ENCODE measurements at places on chromosomes 3 and 15. TPM values are rescaled to one million over a fixed set of nuclear protein-coding genes. Genes with fewer than 3 reads are reported as not detected.
A peak's percentile ranks its signal among the peaks of the same experiment; 100 is the strongest.

- no peak overlapping the region for H3K4me3 ChIP-seq
- no peaks in the 10 kb centered on the region for H3K36me3 ChIP-seq
- DNase-seq, result no peak
- no peak overlapping the region for H3K27ac ChIP-seq
- H3K4me1 ChIP-seq, result no peaks in the 10 kb centered on the region
Observed at GRCh38 chr15:58288592-58288991, 143.2 kb upstream of the LIPC start.

GRCh38 chr15:31078471-31078870, 23.1 kb downstream of the TRPM1 start:
- H3K4me1 ChIP-seq, result peaks cover 20% of the 10 kb centered on the region
- H3K36me3 ChIP-seq, result no peaks in the 10 kb centered on the region
- no peak for DNase-seq
- no peaks in the 10 kb centered on the region for H3K27me3 ChIP-seq
- no peak overlapping the region for H3K27ac ChIP-seq
- H3K4me3 ChIP-seq, result no peak overlapping the region

- DNase-seq, result no peak
- peak overlapping the region; percentile 66 for H3K27ac ChIP-seq
- no peaks in the 10 kb centered on the region for H3K27me3 ChIP-seq
- no peaks in the 10 kb centered on the region for H3K36me3 ChIP-seq
- H3K4me1 ChIP-seq, result peaks cover 37% of the 10 kb centered on the region
- no peak overlapping the region for H3K4me3 ChIP-seq
Observed at GRCh38 chr3:112390783-112391641, 58.1 kb downstream of the CD200 start.

- no peak overlapping the region for H3K4me3 ChIP-seq
- no peak overlapping the region for H3K27ac ChIP-seq
- DNase-seq, result no peak
- H3K36me3 ChIP-seq, result no peaks in the 10 kb centered on the region
Observed at GRCh38 chr3:120567370-120568201, 28.6 kb upstream of the NDUFB4 start.

DNA sequence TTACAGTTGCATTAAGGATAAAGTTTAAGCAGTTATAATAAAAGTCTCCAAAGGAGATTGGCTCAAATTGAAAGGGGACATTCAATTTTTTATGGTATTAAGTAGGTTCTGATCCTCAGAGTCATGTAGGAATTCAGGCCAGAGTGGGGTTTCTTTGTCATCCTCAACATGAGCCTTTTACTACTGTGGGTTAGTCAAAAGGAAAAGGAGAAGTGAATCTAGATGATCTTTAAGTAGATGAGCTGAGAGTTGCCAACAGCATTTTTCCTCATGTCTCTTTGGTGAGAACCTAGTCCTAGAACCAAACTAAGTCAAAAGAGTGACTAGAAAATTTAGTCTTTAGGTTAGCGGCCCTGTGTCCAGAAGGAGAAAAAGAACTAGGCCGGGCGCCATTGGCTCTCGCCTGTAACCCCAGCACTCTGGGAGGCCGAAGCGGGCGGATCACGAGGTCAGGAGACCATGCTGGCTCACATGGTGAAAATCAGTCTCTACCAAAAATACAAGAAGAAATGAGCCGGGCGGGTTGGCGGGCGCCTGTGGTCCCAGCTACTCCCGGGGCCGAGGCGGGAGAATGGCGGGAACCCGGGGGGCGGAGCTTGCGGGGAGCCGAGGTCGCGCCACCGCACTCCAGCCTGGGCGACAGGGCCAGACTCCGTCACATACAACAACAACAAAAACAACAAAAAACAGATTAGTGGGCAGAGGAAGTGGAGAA, 4.2 kb upstream of the CHL1 start:
- no peak overlapping the region for H3K4me3 ChIP-seq
- no peak for DNase-seq
- H3K27ac ChIP-seq, result no peak overlapping the region
- peaks cover 18% of the 10 kb centered on the region for H3K27me3 ChIP-seq
- H3K4me1 ChIP-seq, result peaks cover 5% of the 10 kb centered on the region

DNA sequence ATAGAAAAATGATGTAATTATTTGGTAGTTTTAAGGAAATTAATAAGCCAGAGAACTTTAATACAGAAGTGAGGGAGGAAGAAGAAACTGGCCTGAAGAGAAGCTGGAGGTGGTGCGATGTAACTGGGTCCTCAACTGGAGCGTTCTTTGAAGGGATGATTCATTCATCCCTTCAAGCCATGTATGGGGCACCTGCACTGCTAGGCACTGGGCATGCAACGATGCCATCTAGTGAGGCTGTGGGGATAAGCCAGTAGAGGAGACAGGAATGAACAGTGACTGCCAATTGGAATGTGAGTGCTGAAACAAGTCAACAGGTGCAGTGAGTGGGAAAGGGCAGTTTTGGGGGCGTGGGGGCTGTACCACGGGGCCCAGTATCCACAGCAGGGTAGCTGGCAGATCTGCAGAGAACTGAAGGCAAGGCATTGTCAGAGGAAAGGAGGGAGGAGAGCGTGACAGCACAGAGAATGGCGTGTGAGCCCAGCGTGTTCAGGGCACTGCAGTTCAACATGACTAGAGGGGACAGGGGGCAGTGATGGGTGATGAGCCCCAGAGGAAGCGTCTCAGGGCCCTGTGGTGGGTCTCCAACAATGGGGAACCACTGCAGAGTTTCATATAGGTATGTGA, 3.8 kb upstream of the KIF23 start:
- no peaks in the 10 kb centered on the region for H3K36me3 ChIP-seq
- H3K27ac ChIP-seq, result no peak overlapping the region
- no peaks in the 10 kb centered on the region for H3K27me3 ChIP-seq

GRCh38 chr3:106268696-106269095, 399.9 kb upstream of the CBLB start:
- no peaks in the 10 kb centered on the region for H3K27me3 ChIP-seq
- no peaks in the 10 kb centered on the region for H3K36me3 ChIP-seq
- no peaks in the 10 kb centered on the region for H3K4me1 ChIP-seq
- H3K4me3 ChIP-seq, result no peak overlapping the region
- H3K27ac ChIP-seq, result no peak overlapping the region

- no peaks in the 10 kb centered on the region for H3K4me1 ChIP-seq
- no peaks in the 10 kb centered on the region for H3K36me3 ChIP-seq
- no peaks in the 10 kb centered on the region for H3K27me3 ChIP-seq
- H3K27ac ChIP-seq, result no peak overlapping the region
Observed at GRCh38 chr3:73315706-73316105, 254.2 kb downstream of the EBLN2 start.

DNA sequence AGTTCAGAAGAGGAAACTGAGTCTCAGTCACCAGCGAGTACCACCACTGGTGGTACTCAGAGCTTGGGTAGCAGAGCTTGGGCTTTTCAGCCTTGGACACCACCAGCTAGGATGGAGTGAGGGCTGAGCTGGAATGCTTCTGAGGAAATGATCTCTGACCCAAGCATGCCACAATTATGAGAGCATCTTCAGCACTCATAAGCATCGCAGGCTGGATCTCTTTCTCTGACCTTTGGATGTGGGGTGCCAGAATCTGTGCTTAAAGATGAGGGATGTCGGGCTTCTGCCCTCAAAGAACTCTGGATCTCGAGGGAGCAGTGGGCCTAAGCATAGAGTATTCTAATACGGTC, 36.4 kb downstream of the ZNF710 start:
- peaks cover 78% of the 10 kb centered on the region for H3K4me1 ChIP-seq
- DNase-seq, result no peak
- H3K4me3 ChIP-seq, result no peak overlapping the region
- H3K27ac ChIP-seq, result peak overlapping the region; percentile 94
- no peaks in the 10 kb centered on the region for H3K27me3 ChIP-seq

DNA sequence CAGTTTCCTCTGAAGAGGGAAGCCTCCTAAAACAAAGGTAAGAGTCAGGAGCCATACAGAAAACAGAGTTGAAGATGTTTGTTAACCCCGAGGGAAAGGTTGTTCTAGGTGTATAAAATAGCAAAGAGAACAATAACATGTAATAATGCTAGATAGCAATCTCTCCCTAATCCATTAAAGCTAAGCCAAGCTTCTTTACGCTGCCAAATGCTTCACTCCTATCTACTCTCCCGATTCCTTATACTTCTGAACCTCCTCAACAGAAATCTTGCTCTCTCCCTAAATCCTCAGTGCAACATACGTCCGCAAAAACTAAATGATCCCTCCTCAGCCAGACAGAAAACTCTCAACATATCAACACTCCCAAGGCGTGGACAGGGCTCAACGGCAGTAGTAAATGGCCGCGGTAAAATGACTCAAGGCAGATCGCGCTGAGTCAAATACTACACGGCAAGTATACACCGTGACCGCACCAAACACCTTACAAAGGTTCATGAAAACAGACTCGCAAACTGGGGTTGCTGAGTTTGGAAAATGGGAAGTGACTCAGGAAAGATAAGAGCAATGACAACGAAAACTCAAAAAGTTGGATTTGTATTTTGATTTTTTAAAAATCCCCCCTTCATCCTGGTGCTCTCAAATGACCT, 682 bp downstream of the CLDND1 start:
- peak; percentile 44 for DNase-seq
- H3K4me1 ChIP-seq, result peaks cover 21% of the 10 kb centered on the region
- H3K27ac ChIP-seq, result peak overlapping the region; percentile 94
- peak overlapping the region; percentile 75 for H3K4me3 ChIP-seq

DNA sequence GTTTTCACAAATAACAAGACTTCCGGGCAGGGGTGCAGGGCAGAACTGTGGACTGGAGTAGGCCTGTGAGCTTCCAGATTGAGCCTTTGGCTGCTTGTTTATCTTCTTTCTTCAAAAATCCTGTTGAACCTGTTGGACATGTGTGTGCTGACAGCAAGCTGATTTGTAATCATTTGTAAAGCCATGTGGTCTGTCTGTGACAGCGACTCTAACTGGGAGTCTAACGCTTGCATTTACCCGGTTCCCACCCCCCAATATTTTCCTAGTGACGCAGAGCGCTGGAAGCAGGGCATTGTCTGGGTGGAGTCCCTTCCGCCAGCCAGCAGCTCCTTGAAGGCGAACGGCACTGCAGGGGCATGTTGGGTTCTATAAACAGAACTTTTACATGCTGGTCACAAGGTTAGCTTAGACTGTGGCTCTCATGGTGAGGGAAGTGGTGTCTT, 85.7 kb upstream of the MYZAP start:
- peak; percentile 80 for DNase-seq
- H3K36me3 ChIP-seq, result no peaks in the 10 kb centered on the region
- peaks cover 55% of the 10 kb centered on the region for H3K4me1 ChIP-seq
- H3K4me3 ChIP-seq, result no peak overlapping the region
- H3K27ac ChIP-seq, result peak overlapping the region; percentile 84

GRCh38 chr3:152156880-152157279, 111.8 kb upstream of the MBNL1 start:
- DNase-seq, result no peak
- no peaks in the 10 kb centered on the region for H3K36me3 ChIP-seq
- H3K4me1 ChIP-seq, result no peaks in the 10 kb centered on the region
- no peaks in the 10 kb centered on the region for H3K27me3 ChIP-seq

DNA sequence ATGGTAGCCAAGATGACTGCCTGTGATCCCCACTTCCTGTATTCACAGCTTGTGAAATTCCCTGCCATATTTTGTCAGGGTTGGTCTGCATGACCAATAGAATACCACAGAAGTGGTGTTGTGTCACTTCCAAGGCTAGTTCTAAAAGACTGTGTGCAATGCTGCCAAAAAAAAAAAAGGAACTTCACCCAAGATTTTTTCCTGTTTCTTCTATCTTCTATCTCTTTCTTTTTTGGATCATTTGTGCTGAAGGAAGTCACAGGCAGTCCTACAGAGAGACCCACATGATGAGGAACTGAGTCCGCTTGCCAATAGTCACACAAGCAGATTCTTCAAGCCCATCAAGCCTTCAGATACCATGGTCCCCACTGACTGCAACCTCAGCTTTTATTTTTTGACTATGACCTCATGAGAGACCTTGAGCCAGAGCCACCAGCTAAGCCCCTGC, 18.1 kb upstream of the RAF1 start:
- peak; percentile 16 for DNase-seq
- peaks cover 8% of the 10 kb centered on the region for H3K4me1 ChIP-seq
- no peaks in the 10 kb centered on the region for H3K36me3 ChIP-seq
- peak overlapping the region; percentile 74 for H3K27ac ChIP-seq
- no peaks in the 10 kb centered on the region for H3K27me3 ChIP-seq

GRCh38 chr15:98866511-98866910, 141.1 kb downstream of the PGPEP1L start:
- no peak for DNase-seq
- peaks cover 6% of the 10 kb centered on the region for H3K4me1 ChIP-seq

- H3K27me3 ChIP-seq, result no peaks in the 10 kb centered on the region
- no peaks in the 10 kb centered on the region for H3K36me3 ChIP-seq
Observed at GRCh38 chr15:85314146-85314545, 66.3 kb upstream of the AKAP13 start.

DNA sequence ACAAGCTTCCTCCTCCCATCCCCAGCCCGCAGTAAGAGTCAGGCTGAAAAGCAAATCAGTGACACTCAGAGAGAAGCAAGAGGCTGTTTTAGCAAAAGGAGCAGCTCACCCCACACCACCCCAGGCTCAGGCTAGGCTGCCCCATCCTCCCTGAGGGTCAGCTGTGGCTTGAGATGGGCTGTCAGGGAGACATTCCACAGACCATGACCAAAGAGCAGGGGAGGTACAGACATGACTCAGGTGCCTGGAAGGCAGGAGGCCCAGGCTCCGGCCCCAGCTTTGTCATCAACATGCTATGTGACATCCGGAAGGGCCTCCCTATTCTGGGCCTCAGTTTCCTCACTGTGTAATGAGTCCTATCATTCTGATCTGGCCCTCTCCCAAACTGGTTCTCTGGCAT, 24.7 kb downstream of the HCN4 start:
- H3K4me1 ChIP-seq, result no peaks in the 10 kb centered on the region
- no peak for DNase-seq
- H3K36me3 ChIP-seq, result no peaks in the 10 kb centered on the region
- H3K27ac ChIP-seq, result no peak overlapping the region

GRCh38 chr15:58217460-58217859, 79.3 kb downstream of the AQP9 start:
- H3K36me3 ChIP-seq, result no peaks in the 10 kb centered on the region
- H3K27me3 ChIP-seq, result no peaks in the 10 kb centered on the region
- H3K4me3 ChIP-seq, result no peak overlapping the region

- H3K27me3 ChIP-seq, result no peaks in the 10 kb centered on the region
- peaks cover 12% of the 10 kb centered on the region for H3K4me1 ChIP-seq
- DNase-seq, result no peak
- H3K36me3 ChIP-seq, result no peaks in the 10 kb centered on the region
- no peak overlapping the region for H3K4me3 ChIP-seq
Observed at GRCh38 chr3:143604402-143605185, 243.7 kb downstream of the SLC9A9 start.

DNA sequence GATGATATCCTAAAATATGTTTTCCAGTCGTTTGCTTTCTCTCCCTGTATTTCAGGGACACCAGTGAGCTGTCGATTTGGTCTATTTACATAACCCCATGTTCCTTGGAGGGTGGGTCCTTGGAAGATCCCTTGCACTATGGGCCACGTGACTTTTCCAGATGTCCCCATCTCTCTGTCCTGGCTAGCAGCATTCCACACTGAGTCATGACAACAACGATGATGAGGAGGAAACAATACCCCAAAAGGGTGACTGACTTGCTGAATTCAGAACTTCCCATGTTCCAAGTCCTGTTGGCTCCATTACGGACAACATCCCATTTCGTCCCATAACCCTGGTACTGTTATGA, 134.3 kb downstream of the NSMCE3 start:
- H3K36me3 ChIP-seq, result no peaks in the 10 kb centered on the region
- H3K4me3 ChIP-seq, result no peak overlapping the region

GRCh38 chr3:23404246-23404645, 201.1 kb downstream of the UBE2E2 start:
- no peaks in the 10 kb centered on the region for H3K36me3 ChIP-seq
- H3K4me3 ChIP-seq, result no peak overlapping the region
- no peaks in the 10 kb centered on the region for H3K27me3 ChIP-seq

Gene FBXO45
- 7.3 TPM for total RNA-seq

Gene GPR149
- total RNA-seq, result not detected

Gene TEX264
- total RNA-seq, result 43.5 TPM

Gene DNAH12
- total RNA-seq, result 11.2 TPM

Gene KCNMB2
- total RNA-seq, result 0.56 TPM

Gene NOX5
- not detected for total RNA-seq

Gene EPHB1
- total RNA-seq, result 3.0 TPM

Gene GHSR
- total RNA-seq, result not detected

Gene SLC2A2
- not detected for total RNA-seq

Gene CFAP91
- 9.0 TPM for total RNA-seq

Gene TBL1XR1
- total RNA-seq, result 160 TPM
